GM12878 (cell line): ENCODE measurements at places on chromosomes 12 and 14.

- DNase-seq, result no peak
Measured at GRCh38 chr12:90280033-90280432, 571.4 kb upstream of the ATP2B1 start.

DNA sequence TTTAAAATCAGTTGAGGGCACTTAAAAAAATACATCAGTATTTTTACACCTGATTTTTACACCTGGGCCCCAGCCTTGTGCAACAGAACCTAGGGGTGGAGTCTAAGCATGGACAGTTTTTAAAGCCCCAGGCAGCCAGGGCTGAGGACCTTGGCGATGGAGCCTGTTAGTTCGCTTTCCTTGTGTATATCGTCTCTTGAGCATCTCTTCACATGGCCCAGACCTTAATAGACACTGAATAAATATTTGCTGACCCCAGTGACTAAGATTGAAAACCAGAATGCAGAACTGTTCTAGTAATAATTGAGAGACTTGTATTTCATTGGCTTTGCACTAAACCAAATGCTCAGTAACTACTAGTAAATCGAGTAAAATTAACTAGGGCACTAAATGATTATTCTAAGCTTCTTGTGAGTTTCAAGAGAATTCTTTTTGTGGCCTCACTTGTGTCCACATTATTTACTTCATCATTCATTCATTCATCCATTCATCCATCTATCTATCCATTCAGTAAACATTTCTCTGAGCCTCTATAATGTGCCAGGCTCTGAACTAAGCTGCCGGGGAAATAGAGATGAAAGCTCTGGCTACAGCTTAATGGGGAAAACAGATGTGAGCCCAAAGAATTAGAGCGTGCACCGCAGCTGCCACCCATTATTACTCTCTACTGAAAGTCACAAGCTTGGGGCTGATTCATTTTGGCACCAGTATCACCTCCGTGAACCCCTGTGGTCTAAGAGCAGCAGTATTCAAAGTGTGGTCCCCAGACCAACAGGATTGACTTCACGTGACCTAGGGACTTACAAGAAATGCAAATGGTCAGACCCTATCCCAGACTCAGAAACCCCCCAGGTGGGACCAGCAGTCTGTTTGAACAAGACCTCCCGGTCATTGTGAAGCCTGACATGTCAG is 30.7 kb upstream of the BCL7A start:
- DNase-seq, result peak; percentile 86

DNA sequence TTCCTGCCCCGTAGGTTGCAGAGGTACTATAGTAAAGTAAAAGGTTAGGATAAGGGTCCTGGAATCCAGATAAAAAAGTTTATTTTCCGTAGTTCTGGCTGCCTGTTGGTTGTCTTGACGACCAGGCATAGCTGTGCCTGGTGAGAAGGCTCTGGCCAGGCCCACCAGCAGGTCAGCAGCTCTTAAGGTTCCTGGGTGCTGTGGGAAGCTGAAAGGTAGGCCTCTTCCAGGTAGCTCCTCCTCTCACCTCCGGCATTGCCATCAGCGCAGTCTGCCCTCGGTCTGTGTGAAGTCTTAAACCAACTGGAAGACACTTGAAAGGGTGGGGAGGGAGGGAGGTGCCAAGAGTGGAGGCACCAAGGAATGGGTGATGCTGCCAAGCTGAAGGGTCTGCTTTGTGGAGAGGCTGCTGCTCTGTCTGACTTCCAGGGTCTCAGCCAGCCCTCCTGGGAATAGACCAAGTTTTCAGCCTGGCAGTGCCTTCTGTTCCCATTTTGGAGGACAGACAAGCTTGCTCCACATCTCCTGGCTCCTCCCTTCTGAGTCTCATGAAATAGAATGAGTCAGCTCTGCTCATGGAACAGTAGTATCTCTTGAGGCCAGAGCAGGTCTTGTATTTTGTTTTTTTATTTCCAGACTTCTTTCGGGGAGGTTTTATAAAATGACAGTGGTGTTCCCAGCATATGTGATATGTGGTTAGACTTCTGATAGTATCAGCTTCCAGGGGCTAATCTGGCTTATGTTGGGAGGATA is 5.2 kb upstream of the ACADS start:
- no peak for DNase-seq

DNA sequence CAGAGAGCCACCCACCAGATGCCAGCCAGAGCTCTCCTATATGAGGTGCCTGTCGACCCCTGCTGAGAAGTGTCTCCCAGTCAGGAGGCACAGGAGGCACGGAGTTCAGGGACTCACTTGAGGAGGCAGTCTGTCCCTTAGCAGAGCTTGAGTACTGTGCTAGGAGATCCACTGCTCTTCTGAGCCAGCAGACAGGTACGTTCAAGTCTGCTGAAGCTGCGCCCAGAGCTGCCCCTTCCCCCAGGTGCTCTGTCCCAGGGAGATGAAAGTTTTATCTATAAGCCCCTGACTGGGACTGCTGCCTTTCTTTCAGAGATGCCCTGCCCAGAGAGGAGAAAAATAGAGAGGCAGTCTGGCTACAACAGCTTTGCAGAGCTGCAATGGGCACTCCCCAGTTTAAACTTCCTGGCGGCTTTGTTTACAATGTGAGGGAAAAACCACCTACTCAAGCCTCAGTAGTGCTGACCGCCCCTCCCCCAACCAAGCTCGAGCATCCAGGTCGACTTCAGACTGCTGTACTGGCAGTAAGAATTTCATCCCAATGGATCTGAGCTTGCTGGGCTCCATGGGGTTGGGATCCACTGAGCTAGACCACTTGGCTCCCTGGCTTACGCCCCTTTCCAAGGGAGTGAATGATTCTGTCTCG is 146.7 kb upstream of the USP15 start:
- DNase-seq, result no peak

- no peak for DNase-seq
Measured at GRCh38 chr12:38282886-38283285, 33.7 kb upstream of the ALG10B start.

DNA sequence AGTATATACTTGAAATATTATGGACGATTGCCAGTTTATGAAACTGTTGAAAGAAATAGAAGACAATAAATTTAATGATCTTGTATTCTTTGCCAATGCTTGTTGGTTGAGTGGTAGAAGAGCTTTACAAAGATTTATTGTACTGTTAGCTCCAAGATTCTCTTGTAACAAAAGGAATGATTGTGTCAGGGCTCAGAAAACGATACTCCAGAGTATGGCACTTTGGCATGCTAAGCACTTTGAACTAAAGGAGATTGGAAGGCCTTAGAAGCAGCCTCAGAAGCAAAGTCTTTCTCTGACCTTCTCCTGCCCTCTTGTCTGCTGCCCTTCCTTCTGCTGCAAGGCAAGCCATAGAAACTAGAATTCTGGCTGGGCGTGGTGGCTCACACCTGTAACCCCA is 4.2 kb upstream of the NGDN start:
- no peak for DNase-seq

DNA sequence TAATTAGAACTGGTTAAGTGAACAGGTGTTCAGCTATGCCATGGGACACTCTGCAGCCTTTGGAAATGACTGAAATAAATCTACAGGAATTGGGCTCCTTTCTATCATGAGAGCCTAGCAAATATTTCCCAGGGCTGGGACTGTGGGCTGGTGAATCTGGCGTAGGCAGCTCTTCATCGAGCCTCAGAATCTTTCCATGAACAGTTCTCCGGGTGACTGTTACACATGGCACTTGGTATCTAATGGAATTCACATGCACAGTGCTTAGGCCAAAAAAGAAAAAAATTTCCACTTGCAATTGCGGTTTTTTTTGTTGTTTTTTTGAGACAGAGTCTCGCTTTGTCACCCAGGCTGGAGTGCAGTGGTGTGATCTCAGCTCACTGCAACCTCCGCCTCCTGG is 32.1 kb downstream of the PRKAB1 start:
- DNase-seq, result no peak

GRCh38 chr14:71438684-71439083 is 493.5 kb upstream of the RGS6 start:
- no peak for DNase-seq

GRCh38 chr14:44988694-44989093 is 26.7 kb downstream of the TOGARAM1 start:
- no peak for DNase-seq
